ENCODE measurements at places on chromosomes 1 and 21. TPM values are rescaled to one million over a fixed set of nuclear protein-coding genes. Genes with fewer than 3 reads are reported as not detected.

GUCA2A gene
- not detected for total RNA-seq

CCDC181 gene
- total RNA-seq: not detected

DNA sequence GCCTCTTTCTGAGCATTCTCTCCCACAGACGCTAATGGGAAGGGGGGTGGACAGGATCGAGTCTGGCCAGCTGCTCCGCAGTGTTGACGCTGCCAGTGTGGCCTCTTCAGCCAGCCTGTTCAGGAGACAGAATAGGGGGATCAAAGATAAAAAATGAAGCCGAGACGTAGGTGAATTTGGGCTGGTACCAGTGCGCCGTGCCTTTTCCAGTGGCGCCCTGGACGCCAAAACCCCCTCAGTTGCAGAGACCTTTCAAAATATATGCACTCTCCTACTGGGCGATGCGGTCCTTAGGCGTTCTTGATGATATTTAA lies 1.1 kb downstream of the TTC3 start:
- H3K27me3 ChIP-seq: no peaks in the 10 kb centered on the region
- peak overlapping the region; percentile 91 for H3K27ac ChIP-seq
- DNase-seq: no peak
- H3K36me3 ChIP-seq: no peaks in the 10 kb centered on the region

ICOSLG gene
- 4.9 TPM for total RNA-seq

HFM1 gene
- total RNA-seq: not detected

USH2A gene
- total RNA-seq: not detected

GRCh38 chr1:9211291-9211811 lies 23.2 kb upstream of the H6PD start:
- H3K36me3 ChIP-seq: no peaks in the 10 kb centered on the region
- H3K27ac ChIP-seq: no peak overlapping the region
- H3K27me3 ChIP-seq: peaks cover 8% of the 10 kb centered on the region
- H3K4me1 ChIP-seq: no peaks in the 10 kb centered on the region

- H3K27ac ChIP-seq: no peak overlapping the region
- H3K36me3 ChIP-seq: no peaks in the 10 kb centered on the region
- peaks cover 4% of the 10 kb centered on the region for H3K27me3 ChIP-seq
- H3K4me3 ChIP-seq: no peak overlapping the region
These were observed 108.3 kb downstream of the KCND3 start for GRCh38 chr1:111880881-111881837.

- DNase-seq: no peak
- H3K4me3 ChIP-seq: peak overlapping the region; percentile 44
- no peaks in the 10 kb centered on the region for H3K27me3 ChIP-seq
- no peaks in the 10 kb centered on the region for H3K36me3 ChIP-seq
These were observed 2.8 kb upstream of the LIX1L start for GRCh38 chr1:145960468-145961108.

GRCh38 chr1:117059334-117059677 lies 820 bp upstream of the TTF2 start:
- no peaks in the 10 kb centered on the region for H3K27me3 ChIP-seq
- peak; percentile 72 for DNase-seq
- no peaks in the 10 kb centered on the region for H3K36me3 ChIP-seq

NUDT4B gene
- total RNA-seq: 0.86 TPM

DNA sequence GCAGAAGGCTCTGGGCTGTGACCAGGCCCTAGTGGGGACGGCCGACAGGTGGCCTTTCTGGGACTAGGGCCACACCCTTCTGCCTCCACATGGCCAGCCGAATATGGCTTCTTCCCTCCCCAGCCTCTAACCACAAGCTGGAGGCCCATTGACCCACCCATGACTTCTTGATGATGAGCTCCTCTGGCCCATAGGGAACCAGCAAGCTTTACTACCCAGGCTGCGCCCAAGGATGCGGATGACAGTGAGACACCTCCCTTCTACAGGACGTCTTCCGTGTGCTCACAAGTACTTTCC lies 41.0 kb downstream of the LDLRAD2 start:
- DNase-seq: no peak
- no peak overlapping the region for H3K4me3 ChIP-seq
- H3K36me3 ChIP-seq: no peaks in the 10 kb centered on the region
- H3K4me1 ChIP-seq: no peaks in the 10 kb centered on the region

GUCA2B gene
- not detected for total RNA-seq

OR2T2 gene
- not detected for total RNA-seq

S100A7 gene
- not detected for total RNA-seq

RRP1B gene
- total RNA-seq: 39.9 TPM

DNA sequence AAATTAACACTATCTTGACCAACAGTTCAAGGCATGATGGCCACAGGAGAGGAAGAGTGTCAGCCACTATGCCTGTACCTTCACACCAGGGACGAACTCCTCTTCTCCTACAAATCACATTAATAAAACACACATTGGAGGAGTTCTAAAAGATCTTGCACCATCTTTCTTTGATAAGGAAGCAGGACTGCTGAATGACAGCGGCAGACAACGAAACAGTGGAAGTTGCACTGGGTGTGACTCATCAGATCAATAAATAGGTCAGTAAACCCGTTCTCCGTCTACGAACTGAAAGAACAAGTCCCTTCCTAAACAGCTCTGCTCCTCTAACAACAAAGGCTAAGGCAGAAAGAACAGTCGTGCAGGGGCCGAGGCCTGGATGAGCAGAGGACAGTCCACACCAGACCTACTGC lies 23.1 kb downstream of the UBE2G2 start:
- no peak overlapping the region for H3K27ac ChIP-seq
- H3K4me3 ChIP-seq: no peak overlapping the region
- peaks cover 8% of the 10 kb centered on the region for H3K4me1 ChIP-seq
- H3K27me3 ChIP-seq: no peaks in the 10 kb centered on the region

DNA sequence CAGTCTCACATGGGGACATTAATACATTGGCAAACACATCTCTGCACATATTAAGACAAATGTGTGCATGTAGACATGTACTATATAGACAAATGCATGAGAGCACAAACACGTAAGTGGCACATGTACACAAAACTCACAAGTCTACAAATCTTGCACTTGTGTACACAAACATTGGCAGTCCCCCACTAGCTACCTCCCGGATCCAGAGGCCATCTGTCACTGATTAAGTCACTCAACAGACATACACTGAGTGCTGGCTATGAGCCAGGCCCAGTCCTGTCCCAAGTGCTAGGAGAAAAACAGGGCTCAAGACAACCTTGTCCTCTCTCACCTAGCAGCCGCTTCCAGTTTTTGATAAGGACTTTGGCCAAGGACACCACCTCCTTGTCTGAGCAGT lies 7.0 kb downstream of the TCEA3 start:
- DNase-seq: no peak
- no peak overlapping the region for H3K4me3 ChIP-seq
- H3K36me3 ChIP-seq: no peaks in the 10 kb centered on the region
- peaks cover 14% of the 10 kb centered on the region for H3K4me1 ChIP-seq

SLC25A34 gene
- total RNA-seq: 2.2 TPM

All from CD4-positive, alpha-beta memory T cell (primary cell).